Stimulated activated naive CD4-positive, alpha-beta T cell treated with Interleukin-2 at 50 U/mL for 16 hours (primary cell): ENCODE measurements at places on chromosomes 11 and 22.

- DNase-seq: no peak
Measured at GRCh38 chr22:41406410-41406809, 24.7 kb downstream of the TEF start.

DNA sequence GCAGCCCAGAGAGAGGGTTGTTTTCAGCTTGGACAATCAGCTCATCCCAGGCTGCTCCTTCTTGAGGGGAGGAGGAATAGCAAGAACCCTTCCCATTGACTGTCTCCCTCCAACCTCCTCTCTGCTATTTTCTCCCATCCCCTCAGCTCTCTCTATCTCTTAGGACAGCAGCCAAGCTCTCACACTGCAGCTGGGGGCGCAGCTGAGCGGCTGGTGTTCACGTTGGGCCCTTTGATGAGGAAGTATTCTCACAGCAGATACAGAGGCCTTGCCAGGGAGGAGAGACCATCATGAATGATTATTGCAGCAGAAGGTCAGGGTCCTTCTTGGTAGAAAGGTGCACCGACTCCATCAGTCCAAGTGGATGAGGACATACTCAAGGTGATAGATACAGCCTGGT lies 26.5 kb upstream of the CADM1 start:
- no peak for DNase-seq

GRCh38 chr11:1917523-1918435 lies 1.7 kb upstream of the TNNT3 start:
- DNase-seq: no peak

- DNase-seq: peak; percentile 11
Measured at GRCh38 chr11:63614136-63614671, at the start of gene PLAAT3. Gene PLAAT3 (minus strand): TSS chr11:63614433. CDS start chr11:63614014, 419 bp downstream.

- no peak for DNase-seq
Measured at GRCh38 chr11:88357323-88358039, 19.9 kb upstream of the CTSC start.

DNA sequence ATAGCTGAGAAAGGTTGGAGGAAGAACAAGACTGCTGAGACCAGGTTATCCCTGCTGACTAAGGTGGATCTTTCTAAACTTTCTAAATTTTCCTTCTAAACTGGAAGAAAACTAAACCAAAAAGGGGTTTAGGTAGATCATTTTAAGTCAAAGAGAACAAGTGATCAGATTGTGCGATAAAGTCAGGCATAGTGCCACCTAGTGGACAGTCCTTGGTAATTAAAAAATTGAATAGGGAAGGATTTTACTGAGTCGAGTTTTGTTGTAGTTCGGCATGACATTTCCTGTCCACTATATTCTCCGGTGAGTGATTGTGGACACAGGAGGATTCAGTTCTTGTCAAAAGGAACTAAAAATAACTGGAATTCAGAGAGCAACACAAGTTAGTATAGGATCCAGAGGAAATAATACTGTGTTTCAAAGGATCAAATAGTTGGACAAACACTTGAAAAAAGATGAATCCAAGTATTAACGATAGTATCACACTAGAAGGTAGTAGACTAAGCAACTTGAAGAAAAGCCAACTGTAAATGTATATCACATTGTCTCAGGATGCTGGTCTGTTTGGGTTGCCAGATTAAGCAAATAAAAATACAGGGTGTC lies 1236.4 kb downstream of the FAM181B start:
- DNase-seq: no peak

DNA sequence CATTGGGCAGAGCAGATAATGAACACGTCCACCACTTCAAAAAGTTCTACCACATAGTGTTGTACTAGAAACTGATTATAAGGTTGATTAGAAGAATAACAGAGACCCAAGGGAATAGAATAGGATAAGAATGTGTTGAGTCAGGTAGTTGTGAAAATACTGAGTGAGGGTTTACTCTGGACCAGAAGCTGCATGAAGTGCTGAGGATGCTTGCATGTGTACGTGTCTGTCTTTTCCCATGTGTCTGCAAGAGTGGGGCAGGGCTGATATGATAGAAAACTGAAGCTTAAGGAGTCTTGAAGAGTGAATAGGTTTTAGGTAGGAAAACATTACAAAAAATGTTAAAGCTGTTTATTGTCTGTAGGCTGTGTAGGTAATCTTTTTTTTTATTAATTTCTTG lies 20.6 kb downstream of the TRPC6 start:
- no peak for DNase-seq

DNA sequence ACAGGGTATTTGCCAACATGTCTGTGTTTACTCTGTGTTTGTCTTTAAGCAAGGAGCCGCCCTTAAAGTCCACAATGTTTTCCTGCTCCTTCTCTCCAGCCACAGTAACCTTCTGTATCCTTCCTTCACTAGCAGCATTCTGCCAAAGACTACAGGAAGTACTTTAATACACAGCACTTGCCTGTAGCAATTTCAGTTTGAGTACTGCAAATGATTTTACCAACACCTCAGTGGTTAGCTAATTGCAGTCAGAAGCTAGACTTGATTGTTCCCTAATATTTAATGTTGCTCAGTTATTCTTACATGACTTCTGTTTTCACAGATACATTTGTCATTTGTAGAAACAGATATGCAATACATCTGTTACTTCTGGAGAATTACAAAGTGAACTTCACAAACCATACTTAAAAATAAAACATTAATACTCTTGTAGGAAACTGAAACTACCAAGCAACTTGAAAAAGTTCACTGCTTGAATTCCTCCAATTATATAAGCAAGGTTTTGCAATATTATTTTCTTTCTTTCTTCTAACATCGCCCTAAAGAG lies 69.1 kb downstream of the FCHSD2 start:
- no peak for DNase-seq

- DNase-seq: no peak
Measured at GRCh38 chr22:50418624-50419023, 56.2 kb downstream of the SBF1 start.

GRCh38 chr11:73779084-73779902 lies 8.4 kb upstream of the MRPL48 start:
- DNase-seq: peak; percentile 99

DNA sequence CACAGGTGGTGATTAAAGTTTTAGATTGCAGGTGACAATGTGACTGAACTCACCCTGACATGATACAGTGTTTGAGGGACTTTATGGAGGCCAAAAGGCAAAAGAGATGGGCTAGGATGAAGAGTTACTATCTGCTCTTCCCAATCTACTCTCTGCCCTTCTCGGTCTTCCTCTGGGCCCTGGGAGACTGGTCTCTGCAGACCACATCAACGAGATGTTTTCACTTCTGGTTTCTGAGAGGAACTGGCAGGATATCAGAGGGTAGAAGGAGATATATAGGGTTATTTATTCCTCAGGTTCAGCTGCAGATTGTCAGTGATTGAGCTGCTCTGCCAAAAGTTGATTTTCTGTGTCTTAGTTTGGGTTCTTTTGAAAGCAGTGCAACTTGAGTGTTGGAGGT lies 32.4 kb upstream of the CD44 start:
- DNase-seq: no peak

DNA sequence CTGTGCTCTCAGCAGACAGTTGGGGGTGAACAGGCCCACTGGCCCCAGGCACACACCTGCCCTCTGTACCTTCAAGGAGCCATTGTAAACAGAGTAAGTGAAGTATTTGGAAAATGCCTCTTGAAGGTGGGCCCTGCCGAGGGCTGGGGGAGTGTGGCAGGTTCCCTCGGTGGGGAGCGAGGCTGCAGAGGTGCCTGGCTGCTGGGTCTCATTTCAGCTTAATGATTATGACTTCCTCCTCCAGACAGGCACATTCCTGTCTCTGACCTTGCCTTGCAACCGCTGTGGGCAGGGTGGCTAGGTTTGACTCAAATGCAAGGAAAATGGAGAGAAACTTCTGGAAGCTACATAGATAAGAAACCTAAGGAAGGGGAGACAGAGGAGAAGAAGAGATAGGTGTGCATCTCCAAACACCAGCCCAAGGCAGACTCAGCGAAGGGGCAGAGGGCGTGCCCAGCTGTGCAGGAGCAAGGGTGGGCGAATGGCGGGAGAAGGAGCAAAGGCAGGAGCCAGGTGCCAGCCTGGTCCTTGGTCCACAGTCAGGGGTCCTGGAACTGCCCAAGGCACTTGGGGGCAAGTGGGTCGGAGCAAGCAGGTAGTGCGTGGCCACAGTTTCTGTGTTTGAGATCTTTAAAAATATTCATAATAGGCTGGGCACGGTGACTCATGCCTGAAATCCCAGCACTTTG lies 14.0 kb downstream of the GRAMD4 start:
- DNase-seq: no peak

GRCh38 chr11:119340335-119341221 lies at the start of gene C1QTNF5:
Gene C1QTNF5 (minus strand): TSS chr11:119340883. CDS start chr11:119340397, 486 bp downstream.
- no peak for DNase-seq

- no peak for DNase-seq
Measured at GRCh38 chr11:36254713-36255112, 34.5 kb downstream of the COMMD9 start.

GRCh38 chr11:3954448-3955298 lies 99.2 kb downstream of the STIM1 start:
- no peak for DNase-seq

- DNase-seq: peak; percentile 60
Measured at GRCh38 chr22:44026630-44027511, 2.8 kb downstream of the PARVB start.

GRCh38 chr22:39744353-39744752 lies 149.2 kb downstream of the ENTHD1 start:
- no peak for DNase-seq

- no peak for DNase-seq
Measured at GRCh38 chr11:87057749-87058148, 20.0 kb downstream of the TMEM135 start.

DNA sequence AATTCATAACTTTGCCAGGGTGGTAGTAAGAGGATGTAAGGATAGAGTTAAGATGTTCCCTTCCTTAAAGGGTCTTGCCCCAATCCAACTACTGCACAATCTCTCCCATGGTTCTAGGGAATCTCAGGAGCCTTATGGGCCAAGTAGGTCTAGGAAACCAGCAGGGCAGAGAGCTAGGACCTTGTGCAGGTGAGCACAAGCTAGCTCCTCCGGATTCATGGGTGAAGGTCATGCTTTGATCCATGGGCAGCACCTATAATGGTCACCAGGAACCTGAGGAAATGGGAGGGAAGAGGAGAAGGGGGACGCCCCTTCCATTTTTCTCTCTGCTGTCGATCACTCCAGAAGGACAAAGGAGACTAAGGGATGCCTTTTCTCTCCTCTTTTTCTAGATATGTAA lies 16.8 kb downstream of the KCNJ11 start:
- DNase-seq: no peak

- no peak for DNase-seq
Measured at GRCh38 chr11:124122123-124122522, 6.9 kb downstream of the VWA5A start.

DNA sequence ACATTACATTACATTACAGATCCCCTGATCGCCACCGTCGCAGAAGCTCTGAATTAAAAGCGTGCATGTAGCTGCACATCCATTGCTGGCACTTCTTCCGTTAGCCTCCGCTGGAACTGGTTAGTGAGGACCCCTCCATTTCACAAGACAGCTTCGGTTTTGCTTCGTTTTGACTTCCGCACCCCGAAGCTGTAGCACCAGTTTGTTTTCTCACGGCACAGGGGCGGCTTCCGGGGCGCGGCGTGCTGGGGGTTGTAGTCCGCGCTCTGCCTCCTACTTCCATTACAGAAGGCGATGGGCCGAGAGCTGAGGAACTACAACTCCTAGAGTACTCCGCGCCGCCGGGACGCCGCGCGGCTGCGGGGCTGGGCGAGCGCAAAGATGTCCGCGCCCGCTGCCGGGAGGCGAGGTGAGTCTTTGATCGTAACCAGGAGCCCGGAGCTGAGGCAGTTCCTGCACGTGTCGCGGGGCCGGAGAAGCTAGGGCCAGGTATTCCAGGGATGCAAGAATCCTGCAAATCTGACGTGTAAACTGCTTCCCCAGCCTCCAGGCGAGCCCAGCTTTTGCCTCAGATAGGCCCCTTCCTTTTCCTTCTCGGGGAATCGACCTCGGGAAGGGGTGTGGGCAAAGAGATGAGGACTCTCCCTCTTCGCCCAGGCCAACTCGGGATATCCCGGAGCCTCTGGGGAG lies at the start of gene PEX26:
Gene PEX26 (plus strand): TSS at position 352 of the 690 bp plus-strand sequence. CDS start 387 bp downstream, outside the sequence.
- peak; percentile 95 for DNase-seq

DNA sequence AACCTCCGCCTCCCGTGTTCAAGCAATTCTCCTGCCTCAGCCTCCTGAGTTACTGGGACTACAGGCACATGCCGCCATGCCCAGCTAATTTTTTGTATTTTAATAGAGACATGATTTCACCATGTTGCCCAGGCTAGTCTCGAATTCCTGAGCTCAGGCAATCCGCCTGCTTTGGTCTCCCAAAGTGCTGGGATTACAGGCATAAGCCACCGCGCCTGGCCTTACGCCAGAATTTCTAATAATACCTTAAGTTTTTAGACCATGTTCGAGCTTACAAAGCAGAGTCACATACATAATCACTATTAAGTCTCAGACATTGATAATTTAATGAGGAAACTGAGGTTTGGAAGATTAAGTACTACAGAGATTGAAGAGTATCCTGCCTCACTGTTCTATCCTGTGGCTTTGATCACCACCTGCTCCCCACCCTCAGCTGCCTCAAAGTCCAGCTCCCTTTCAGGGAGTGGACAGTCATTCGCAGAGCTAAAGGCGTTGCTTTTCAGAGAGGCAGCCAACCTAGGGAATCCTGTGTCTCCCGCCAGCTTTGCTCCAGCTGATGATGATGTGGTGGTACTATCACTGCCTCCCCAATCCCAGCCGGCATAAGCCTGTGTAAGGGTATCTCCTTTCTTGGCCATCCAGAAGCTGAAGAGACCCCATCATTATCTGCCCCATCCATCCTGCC lies 7.7 kb downstream of the UBASH3B start:
- no peak for DNase-seq

- DNase-seq: no peak
Measured at GRCh38 chr22:38033522-38034277, 23.5 kb upstream of the PICK1 start.

DNA sequence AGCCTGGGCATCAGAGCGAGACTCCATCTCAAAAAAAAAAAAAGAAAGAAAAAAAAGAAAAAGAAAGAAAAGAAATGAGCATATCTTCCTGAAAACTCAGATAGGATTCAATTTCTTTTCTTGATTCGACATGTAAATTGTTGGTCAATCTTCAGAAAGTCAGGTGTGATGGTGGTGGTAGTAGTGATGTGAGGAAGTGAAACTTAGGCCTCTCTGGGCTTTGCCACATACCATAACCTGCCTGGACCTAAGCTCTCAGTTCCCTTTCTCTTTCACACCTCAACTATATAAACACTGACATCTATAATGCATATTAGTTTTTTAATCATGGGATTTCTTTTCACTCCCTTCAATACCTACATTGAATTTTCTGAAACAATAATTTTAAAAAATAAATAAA lies 98.0 kb upstream of the TBCEL start:
- DNase-seq: no peak

GRCh38 chr22:49091917-49092545 lies 735.6 kb downstream of the BRD1 start:
- DNase-seq: no peak

GRCh38 chr11:119365071-119365591 lies 16.4 kb downstream of the USP2 start:
- DNase-seq: no peak

- no peak for DNase-seq
Measured at GRCh38 chr11:95907476-95907875, 16.4 kb downstream of the MTMR2 start.

GRCh38 chr22:37497062-37497599 lies 10.9 kb upstream of the MFNG start:
- no peak for DNase-seq
